Stimulated activated CD4-positive, alpha-beta T cell treated with anti-CD3 and anti-CD28 coated beads, Interleukin-4, amount 100 ng/mL, for 4 hours (primary cell): ENCODE measurements at places on chromosomes 4 and X.

DNA sequence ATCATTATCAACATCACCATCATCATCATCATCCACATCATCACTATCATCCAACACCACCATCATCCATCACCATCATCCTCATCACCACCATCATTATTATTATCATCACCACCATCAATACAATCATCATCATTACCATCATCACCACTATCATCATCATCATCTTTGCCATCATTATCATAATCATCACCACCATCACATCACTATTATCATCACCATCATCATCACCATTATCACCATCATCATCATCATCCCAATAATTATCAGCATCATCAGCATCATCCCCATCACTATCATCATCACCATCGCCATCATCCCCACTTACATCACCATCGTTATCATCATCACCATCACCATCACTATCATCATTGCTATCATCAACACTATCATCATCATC lies 1021.9 kb upstream of the PRKX start:
- no peak for DNase-seq

DNA sequence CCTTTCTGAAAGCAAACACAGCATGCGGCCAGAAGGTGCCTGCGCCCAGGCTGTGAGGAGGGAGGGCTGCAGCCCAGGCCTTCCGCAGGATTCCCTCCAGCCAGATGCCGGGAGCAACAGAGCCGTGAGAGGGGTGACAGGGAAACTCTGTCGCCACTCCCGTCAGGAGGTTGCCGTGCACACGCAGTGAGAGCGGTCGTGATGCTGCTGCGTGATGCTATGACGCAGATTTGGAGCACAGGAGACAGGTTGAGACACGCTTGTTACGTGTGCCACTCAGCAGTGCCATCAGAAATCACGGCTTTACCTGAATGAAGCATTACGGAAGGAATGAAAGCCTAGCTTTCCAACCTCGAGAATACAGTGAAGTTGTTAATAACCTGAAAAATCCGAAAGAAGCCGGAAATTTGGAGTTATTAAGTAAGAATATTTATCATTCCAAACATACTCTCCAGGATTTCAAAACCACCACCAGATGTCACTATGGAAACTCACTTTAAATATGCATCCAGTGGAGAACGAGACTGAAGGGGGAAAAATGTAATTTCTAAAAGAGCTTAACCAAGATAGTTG lies 54.4 kb downstream of the FAT1 start:
- DNase-seq = no peak

- DNase-seq = no peak
Observed at GRCh38 chr4:109699553-109700225, 3.6 kb downstream of the CASP6 start.

DNA sequence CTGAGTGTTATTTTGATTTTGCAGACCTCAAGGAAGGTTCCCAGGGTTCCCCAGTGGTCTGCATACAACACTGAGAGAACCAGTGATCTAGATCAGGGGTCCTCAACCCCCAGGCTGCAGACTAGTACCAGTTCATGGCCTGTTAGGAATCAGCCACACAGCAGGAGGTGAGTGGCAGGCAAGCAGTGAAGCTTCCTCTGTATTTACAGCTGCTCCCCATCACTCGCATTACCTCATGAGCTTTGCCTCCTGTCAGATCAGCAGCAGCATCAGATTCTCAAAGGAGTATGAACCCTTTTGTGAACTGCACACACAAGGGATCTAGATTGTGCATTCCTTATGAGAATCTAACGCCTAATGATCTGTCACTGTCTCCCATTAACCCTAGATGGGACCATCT lies 28.5 kb downstream of the EDNRA start:
- DNase-seq = no peak

DNA sequence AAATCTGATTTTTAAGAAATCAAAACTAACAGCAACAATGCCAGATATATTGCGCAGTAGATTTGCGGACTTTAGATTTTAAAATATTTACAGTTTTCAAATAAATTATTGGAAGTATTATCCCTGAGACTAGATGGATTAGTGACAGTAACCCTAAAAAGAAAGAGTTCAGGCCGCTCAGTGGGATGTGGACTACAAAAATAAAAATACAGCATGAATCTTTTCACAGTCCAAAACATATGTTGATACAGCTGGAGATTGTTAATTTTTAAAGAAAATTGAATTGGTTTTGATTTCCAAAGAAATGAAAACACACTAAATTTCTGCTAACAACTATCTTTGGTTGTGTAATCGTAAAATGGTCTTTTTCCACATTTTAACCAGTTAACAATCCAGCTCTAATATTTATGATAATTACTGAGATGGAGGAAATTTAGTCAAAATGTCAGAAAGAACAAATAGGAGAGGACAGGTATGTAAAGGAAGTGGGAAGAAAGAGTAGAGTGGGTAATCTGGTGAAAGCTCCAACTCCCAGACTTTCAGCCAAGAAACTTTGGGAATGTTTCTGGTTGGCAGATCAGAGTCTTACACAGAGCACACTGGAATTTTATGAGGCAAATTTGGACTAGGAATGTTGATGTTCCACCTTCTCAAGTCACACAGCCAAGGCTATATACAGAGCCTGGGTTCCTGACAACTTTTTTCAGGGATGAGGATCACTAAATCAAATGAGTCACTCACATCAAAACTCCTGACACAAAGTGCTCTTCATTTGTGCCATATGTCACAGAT lies 15.1 kb downstream of the C4orf36 start:
- no peak for DNase-seq

- DNase-seq = no peak
Observed at GRCh38 chrX:38052096-38052495, 45.7 kb downstream of the SYTL5 start.

DNA sequence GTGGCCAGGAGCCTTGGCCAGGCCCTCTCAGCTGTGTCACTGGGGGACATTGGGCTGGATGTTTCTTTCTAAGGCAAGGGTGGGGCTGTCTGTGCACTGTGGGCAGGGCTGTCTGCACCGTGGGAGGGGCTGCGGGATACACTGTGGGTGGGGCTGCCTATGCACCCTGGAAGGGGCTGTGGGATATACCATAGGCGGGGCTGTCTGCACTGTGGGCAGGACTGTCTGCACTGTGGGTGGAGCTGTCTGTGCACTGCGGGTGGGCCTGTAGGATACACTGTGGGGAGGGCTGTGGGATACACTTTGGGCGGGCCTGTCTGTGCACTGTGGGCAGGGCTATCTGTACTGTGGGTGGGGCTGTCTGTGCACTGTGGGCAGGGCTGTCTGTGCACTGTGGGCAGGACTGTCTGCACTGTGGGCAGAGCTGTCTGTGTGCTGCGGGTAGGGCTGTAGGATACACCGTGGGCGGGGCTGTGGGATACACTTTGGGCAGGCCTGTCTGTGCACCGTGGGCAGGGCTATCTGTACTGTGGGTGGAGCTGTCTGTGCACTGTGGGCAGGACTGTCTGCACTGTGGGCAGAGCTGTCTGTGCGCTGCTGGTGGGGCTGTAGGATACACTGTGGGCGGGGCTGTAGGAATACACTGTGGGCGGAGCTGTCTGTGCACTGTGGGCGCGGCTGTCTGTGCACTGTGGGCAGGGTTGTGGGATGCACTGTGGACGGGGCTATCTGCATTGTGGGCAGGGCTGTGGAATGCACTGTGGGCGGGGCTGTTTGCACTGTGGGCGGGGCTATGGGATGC lies 31.1 kb downstream of the ACOX3 start:
- no peak for DNase-seq

DNA sequence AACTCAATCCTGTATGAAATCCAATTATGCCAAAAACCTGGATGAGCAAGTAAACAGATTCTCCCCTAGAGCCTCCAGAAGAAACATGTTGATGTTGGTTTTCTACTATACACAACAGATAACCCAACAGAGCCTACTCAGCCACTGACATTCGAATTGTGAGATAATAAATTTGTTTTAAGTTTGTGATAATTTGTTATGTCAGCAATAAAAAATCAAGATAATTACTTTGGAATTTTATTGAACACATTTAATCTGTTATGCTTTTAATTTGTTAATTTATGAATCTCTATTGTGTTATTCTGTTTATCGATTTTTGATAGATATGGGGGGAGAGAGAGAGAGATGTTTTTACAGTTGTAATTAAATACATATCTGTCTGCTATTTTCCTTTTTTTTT lies 1016.1 kb upstream of the PCDH7 start:
- no peak for DNase-seq
